ENCODE measurements at places on chromosomes 1 and 21. TPM values are rescaled to one million over a fixed set of nuclear protein-coding genes. Genes with fewer than 3 reads are reported as not detected.

GRCh38 chr1:112423207-112423606, 27.2 kb downstream of the CTTNBP2NL start:
- DNase-seq = no peak

DNA sequence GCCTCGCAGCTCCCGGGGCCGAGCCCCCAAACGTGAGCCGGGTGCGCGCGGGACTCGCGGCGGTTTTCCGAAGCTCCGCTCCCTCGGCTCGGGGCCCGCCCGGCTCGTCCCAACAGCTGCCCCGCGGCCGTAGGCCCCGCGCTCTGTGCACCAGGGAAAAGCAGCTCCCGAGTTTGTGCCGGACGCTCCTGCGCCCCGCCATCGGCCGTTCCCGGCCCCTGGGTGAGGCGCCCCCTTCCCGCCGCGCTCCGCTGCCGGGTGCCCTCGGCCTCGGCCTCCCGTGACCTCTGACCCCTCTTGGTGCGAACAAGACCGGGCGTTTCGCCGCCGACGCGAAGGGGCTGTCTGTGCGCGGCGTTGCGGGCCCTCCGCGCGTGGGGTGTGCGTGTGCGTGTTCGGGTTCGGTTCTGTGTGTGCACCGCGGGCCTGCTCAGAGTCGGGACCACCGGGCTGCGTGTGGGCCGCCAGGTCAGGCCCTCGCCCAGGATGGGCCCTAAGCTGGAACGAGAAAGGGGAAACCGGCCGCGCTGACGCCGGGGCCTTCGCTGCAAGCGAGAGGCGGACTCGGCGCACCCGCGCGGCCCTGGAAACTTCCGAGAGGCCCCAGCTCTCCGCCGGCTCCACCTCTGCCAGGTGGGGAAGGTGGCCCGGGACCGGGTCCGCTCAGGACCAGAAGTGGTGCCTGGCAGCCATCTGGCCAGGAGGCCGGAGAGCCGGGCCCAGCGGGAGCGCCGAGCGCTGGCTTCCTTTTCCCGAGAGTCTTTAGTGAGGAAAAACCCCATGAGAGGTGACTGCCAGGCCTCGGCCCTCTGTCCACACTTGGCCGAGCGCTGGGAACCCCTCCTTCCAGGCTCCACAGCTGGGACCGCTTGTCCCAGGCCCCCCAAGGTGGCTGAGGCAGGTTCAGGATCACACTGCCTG, 1.9 kb downstream of the PRDM16 start:
- no peak for DNase-seq

DNA sequence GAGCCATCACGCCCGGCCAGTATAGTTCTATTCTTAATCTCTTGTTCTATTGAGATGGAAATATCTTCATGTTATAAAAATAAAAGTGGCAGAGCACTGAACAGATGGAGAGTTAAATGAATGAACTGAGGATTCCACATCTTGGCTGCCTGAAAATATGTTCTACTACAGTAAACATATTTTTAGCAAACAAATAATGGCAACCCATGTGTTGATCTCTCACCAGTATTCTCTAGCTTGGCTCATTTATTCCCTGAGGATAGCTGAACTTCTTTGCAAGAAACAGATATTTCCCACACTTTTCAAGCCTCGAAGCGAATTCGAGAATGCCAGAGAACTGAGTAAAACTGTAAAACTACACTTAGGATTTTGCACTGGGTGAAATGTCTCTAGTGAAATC, 58.9 kb downstream of the DIRAS3 start:
- DNase-seq = no peak

DNA sequence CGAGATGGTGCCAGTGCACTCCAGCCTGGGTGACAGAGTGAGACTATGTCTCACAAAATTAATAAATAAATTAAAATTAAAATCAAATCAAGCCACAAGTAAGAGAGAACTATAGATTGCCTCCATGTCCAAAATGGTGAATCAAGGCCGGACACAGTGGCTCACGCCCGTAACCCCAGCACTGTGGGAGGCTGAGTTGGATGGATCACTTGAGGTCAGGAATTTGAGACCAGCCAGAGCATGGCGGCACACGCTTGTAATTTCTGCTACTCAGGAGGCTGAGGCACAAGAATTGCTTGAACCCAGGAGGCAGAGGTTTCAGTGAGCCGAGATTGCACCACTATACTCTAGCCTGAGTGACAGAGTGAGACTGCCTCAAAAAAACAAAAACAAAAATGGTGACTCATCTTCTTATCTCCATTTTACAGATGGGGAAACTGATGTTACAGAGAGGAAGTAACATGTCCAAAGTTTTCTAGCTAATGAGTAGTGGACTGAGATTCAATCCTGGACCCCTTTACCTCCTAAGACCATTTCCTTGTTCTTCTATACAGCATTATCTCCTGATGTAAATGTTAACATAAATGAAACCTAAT, 99.0 kb upstream of the HNRNPU start:
- no peak for DNase-seq

- DNase-seq = no peak
Measured at GRCh38 chr21:16070207-16070651, 340.4 kb downstream of the USP25 start.

DNA sequence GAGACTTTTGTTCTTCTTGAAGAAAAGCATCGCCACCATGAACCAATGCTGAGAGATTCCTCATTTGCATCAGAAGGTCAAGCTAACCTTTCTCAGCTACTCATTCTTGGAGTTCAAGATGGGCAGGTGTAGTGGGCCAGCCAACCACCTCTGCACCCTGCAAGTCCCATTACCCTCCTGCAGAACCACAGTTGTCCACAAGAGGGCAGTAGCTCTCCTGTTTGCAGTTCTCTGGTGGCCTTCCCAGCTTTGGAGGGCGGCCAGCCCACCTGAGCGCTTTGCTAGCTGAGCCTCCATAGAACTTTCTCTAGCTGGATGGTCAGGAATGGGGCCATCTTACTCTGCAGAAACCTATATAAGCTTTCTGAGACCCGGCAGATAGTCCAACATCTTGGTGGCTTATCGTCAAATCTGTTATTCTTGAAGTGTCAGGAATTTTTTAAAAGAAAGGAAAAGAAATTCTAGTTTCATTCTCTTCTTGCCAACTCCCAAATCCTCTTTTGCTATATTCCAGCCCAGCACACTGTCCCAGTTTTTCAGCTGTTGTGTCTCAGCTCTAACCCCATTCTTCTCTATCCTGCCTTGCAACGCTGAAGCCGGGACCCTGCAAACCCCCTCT, 11.0 kb upstream of the LMX1A start:
- no peak for DNase-seq

- DNase-seq = no peak
Measured at GRCh38 chr1:31482482-31483011, 69.5 kb downstream of the SERINC2 start.

DNA sequence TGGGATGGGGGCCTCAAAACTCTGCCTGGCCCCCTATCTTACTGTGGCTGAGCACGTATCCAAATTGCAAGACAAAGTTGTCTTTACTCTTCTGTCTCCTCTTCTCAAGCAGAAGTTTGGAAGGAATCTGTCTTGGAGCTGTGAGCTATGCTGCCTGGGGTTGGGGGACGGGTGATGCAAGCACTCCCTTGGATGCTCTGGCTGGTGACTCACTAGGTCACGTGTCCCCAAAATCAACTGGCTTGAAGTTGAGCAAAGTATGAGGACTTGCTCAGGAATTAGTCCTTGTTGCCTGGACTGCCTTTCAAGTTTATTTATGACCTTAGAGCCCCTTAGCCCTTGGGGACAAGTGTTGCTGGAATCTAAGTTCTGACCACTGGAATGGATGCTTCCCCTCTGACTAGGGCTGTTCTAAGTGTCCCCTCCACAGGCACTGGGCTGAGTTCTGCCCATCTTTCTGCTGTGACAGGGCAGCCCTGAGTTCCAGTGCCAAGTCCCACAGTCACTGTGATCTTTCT, 269.5 kb downstream of the HHAT start:
- DNase-seq = no peak

DNA sequence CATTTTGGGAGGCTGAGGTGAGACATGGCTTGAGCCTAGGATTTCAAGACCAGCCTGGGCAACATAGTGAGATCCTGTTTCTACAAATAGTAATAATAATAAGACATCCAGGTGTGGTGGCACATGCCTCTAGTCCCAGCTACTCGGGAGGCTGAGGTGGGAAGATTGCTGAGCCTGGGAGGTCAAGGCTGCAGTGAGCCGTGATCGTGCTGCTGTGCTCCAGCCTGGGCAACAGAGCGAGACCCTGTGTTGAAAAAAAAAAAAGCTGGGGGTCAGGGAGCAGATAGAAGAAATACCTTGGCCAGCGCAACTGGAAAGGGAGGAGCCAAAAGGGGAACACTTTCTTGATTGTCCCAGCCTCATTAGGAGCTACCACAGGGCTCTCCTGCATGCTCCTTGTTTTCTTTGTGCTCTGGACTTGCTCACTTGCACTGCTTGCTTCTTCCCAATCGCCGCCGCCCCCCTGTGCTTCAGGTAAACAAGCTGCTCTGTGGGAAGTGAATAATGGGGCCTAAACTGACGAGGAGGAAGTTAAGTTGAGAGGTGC, 31.1 kb downstream of the PBX1 start:
- no peak for DNase-seq

DNA sequence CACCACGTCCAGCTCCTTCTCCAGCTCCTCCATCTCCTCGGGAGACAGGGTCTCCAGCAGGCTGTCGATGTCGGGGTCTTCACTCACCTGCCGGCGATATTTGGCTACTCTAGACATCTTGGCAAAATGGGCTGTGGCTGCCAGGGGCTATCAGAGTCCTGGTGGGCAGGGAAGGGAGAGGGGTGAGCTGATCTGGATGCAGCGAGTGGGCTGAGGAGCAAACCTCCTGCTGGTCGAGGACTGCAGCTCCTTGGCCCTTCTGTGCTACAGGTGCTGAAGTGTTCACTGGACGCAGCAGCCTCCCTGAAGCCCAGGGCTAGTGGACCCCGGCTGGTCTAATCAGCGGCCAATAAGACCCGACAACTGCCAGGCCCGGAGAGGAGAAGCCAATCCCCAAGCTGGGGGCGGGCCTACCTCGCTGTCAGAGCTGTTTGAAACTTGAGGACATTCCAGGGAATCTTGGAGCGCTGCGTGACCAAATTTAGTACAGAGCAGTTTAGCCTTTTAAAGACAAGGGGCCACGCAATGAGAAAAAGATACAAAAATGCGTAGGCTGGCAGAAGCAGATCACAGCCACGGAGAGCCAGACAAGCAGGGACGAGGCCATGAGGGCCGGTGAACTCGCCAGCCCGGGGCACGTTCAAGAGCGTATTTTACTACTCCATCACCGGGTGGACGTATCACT, at the start of gene LMOD1:
LMOD1 (minus strand) TSS at position 325 of the 685 bp plus-strand sequence; CDS start at position 117, 208 bp downstream.
- peak; percentile 71 for DNase-seq

DNA sequence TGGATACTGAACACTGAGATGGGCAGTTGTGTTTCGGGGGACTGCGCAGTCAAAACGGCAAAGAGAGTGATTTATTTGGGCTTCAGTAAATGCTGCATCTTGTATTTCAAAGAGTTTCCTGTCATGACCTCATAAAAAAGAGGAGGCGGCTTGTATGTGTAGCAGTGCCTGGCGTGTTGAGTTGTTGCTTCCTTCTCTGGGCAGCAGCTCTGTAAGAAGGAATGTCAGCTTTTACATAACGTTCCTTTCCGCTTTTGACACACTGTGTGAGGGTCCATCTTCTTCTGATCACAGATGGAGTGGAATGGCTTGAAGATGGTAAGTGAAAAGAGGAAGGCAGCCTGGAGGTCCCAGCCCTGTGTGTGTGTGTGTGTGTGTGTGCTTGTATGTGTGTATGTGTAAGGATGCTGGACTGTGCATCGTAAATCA, 941 bp downstream of the ELAVL4 start:
- peak; percentile 26 for DNase-seq

- DNase-seq = no peak
Measured at GRCh38 chr21:39055167-39055767, 128.0 kb downstream of the PSMG1 start.

DNA sequence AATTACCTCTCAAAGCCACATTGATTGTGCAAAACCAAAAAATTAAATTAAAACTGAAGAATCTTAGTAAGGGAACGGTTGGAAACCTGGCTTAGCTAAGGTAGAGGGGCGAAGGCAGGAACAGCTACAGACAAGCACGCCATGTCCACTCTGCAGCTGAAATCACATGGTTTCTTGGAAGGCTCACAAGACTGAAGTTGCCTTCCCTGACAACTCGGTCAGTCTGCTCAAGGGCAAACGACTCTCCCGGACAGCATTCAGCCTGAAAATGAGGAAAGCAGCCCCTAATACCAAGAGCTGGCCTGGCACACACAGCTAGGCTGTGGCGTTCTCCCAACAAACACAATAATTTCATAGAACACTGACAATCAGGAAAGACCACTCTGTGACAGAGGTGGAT, 22.7 kb upstream of the BECN2 start:
- DNase-seq = no peak

- no peak for DNase-seq
Measured at GRCh38 chr1:183198463-183198862, 12.4 kb downstream of the LAMC2 start.

DNA sequence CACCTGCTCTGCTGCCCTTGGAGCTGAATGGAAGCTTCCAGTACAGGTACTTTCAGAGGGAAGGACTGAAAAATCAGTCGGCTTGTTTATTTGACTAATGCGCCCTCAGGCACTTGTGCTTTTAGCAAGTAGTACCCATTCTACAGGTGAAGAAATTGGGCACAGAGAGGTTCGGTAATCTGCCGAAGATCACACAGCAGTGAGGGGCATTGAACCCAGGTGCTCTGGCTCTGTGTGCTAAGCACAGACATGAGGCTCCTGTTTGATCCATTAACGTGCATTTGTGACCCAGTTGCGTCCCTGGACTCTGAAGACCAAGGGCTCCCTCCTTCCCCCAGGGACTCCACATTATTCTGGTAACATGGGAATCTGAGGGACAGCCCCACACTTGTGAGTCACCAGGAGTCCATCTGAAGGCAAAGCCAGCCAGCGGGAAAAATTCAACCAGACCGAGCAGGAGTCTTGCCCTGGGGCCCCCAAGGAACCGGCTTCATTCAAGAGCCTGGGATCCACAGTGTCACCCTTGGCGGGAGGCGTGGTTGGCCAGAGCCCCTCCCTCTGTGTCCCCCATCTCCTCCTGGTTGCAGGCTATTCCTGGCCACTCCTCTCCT, 192.4 kb upstream of the ARHGEF16 start:
- DNase-seq = no peak

DNA sequence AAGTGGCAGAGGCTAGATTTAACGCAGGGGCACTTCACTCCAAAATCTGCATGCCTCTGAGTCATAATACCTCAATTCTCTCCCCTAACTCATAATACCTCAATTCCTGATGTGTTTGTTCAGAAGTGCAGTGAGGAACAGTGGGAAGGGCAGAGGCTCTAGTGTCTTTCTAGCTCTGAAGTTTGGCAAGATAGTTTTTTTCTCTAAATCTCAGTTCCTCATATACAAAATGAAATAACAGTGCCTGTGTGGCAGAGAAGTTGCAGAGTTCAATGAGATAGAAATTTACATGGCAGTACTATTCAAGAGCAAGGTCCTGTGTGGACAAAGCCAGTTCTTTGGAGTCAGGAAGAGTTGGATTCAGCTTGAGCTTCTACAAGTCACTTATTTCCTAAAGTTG, 9.8 kb downstream of the JUN start:
- no peak for DNase-seq

- DNase-seq = no peak
Measured at GRCh38 chr21:45293220-45293725, 5.6 kb upstream of the POFUT2 start.

The KLHDC7A gene
- total RNA-seq = 3.3 TPM

The LCE4A gene
- not detected for total RNA-seq

The KDM1A gene
- total RNA-seq = 86.0 TPM

The GSTM1 gene
- not detected for total RNA-seq

The RC3H1 gene
- 43.3 TPM for total RNA-seq

The RSPH1 gene
- total RNA-seq = 0.26 TPM
